ENCODE measurements at places on chromosomes 12 and 14. TPM values are rescaled to one million over a fixed set of nuclear protein-coding genes. Genes with fewer than 3 reads are reported as not detected.

Gene IL26
- not detected for total RNA-seq

Gene ADAM21
- 0.72 TPM for total RNA-seq

Gene KRT6C
- not detected for total RNA-seq

- DNase-seq = no peak
These were observed 121.3 kb downstream of the SAMD4A start for GRCh38 chr14:54688229-54688628.

Gene CLEC7A
- total RNA-seq = not detected

Gene PRPH
- total RNA-seq = not detected

DNA sequence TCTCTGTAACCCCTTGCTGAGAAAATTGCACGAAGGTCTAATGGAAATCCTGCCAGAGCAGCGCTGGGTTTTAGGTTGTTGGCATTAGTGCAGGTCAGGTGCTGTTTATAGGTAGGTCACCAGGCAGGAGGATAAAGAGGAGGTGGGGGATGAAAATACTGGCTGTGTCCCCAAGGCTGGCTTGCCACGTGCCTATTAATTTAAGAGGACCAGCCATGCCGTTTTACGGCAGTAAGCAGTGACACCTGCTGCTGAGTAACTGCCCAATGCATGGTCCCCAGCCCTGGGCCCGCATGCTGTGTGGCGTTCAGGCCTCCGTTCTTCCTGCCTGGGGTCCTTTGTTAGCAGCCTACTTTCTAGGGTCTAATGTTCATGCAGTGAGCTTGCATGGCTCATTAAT lies 67.2 kb downstream of the WDR20 start:
- no peak for DNase-seq

GRCh38 chr14:69990323-69990722 lies 111.1 kb downstream of the SMOC1 start:
- DNase-seq = no peak

DNA sequence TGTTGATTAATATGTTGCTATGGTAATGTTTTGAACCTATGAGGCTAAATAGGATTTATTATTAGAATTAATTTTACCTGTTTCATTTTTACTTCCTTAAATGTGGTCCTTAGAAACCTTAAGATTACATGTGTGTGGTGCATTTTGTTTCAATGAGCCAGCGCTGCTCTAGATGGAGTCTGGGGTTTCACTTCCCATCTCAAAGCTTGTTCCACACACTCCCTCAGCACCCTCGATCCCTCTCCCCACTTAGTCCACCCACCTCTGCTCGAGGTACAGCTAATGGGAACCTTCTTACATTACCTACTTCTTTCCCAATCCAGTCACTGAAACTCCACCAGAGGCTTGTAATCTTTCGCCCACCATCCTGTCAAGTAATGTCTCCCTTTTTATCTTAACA lies 205.2 kb downstream of the PAX9 start:
- DNase-seq = no peak

Gene KIF26A
- not detected for total RNA-seq

DNA sequence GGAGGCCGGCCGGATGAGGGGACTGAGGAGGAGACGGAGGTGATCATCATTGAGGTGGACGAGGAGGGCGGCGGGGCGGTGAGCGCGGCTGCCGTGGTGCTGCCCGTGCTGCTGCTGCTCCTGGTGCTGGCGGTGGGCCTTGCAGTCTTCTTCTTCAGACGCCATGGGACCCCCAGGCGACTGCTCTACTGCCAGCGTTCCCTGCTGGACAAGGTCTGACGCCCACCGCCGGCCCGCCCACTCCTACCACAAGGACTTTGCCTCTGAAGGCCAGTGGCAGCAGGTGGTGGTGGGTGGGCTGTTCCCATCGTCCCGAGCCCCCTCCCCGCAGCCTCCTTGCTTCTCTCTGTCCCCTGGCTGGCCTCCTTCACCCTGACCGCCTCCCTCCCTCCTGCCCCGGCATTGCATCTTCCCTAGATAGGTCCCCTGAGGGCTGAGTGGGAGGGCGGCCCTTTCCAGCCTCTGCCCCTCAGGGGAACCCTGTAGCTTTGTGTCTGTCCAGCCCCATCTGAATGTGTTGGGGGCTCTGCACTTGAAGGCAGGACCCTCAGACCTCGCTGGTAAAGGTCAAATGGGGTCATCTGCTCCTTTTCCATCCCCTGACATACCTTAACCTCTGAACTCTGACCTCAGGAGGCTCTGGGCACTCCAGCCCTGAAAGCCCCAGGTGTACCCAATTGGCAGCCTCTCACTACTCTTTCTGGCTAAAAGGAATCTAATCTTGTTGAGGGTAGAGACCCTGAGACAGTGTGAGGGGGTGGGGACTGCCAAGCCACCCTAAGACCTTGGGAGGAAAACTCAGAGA lies 9.6 kb downstream of the MMP14 start:
- DNase-seq = no peak

- DNase-seq = no peak
These were observed 1.2 kb downstream of the GNPNAT1 start for GRCh38 chr14:52790011-52790755.

Gene TAS2R9
- not detected for total RNA-seq

DNA sequence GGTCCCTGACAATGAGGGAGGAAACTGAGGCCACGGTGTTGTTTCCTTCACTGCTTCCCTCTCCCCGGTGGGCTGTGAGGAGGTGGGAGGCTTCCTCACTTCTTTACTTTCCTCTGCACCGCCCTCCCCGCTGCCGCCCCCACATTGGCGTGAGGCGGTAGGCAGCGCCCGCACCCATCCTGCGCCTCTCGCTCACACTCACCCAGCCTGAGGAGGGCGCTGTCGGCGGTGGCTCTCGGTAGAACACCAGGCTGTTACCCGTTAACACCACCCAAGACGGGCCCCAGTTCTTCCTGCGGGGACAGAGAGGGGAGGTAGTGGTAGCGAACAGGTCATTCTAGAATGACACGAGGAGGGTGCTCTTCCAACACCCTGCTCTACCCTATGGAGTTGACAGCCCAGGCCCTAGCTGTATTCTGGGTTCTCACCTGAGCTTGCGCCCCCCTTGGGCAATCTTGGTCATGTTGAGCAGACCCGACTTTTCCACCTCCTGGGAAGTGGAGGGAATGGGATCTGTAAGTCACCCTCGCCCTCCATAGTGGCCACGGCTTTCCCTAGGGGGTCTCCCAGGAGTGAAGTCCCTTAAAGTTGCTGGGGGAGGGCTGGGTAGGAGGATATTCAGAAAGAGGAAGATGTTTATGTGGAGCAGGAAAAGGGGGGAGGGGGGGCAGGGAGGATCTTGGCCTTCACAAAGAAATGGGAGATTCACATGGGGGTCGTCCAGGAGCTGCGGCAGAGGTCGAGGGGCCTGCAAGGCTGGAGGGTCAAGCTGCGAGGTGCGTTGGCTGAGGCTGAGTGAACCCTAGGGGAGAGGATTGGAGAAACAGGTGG lies 3.3 kb downstream of the ARHGAP9 start:
- DNase-seq = no peak

DNA sequence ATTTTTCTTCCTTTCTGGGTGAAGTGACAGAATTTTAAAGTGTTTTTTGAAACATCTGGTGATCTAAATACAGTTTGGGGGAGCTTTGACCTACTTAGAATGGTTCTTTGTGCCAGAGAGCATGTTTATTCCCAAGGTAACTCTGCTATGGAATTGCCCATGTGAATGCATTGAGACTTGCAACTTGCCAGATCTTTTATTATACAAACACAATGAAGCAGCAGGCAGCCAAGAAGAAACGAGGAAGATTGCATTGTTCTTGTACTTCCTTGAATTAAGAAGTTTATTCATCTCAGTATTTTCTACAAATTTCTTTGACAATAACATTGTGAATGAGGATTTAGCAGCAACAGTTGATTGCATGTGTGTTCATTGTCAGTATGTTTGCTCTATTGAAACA lies 55.5 kb downstream of the FGD4 start:
- DNase-seq = no peak

All from HFFc6 (cell line).